ENCODE measurements at places on chromosomes 4 and X.

DNA sequence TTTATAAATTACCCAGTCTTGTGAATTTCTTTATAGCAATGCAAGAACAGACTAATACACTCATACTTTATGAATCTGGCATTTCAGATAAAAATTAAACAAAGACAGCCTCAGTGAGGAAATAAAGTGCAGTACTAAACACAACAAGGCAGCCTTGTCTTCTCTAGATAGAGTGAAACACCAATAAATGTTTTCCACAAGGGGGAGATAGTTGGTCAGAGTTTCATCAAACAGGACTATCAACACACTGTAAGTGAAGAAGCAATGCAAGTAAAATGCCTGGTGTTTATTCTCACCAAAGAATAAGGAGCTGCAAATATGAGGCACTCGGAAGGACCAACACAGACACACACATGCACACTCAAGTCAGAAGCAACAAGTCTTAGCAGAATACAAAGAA is 62.8 kb downstream of the FAM9B start:
- no peak for DNase-seq

DNA sequence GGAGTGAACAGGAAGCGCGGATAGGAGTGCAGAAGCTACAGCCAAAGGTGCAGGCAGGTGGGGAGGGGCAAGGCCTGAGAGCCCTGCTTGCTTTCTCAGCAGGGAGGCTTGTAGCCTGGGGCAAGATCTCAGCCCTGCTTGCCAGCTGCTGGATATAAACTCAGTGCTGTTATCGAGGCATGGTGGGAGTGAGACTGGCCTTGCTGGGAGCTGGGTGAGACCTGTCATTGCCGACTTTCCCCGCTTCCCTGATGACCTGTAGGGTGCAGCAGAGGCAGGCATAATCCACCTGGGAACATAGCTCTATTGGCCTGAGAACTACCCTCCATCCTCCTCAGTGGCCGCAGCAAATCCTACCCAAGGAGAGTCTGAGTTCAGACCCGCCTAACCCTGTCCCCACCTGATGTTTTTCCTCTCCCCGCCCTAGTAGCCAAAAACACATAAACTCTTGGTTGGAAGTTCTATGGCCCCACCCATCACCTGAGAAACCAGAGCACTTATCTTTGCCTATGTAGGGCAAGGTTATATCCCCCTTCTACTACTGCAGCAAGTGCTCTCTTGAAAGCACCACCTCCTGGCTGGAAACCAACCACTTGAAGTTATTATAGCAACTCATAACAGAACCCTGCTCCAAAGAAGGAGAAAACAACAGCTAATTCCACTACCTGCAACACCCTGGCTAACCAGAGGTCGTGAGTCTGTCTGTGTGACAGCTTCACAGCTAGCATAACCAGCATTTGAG is 80.7 kb downstream of the FHIP1A start:
- DNase-seq: no peak

GRCh38 chr4:704198-704891 is 1.3 kb upstream of the PCGF3 start:
- DNase-seq: no peak

DNA sequence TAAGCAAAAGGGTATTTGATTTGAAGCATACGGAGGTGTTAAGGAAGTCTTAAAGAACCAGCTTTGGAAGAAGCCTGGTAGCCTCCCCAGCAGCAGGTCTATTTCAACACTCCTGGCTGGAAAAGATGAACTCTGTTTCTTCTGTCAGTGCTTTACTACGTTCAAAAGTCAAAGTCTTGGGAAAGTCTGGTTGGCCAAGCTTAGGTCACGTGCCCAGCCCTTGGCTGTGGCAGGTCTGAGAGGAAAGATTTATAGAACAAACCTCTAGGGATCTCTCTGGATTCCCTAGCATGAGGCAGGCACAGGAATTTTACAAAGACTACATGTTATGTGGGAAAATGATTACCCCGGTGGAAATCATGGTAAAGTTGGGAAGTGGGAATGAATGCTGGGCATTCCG is 8.6 kb upstream of the ARHGAP10 start:
- no peak for DNase-seq

DNA sequence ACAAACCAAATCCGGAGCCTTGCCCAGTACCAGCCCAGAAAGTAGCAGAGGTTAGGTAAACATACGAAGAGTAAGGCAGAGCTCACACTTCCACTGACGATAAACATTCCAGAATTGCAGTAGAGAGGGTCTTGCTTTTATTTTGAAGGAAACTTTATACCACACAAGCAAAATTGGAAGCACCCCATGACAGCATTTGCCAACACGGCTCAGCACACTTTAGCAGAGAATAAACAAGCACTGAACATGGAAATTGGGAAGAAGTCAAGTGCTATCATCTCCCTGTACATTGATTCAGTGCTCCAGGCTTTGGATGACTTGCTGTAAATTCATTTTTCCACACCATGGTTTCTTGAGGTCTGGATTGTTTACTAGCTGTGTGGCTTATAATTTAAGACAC is 160.7 kb upstream of the FAM47C start:
- no peak for DNase-seq

GRCh38 chrX:155048977-155049619 is 21.8 kb downstream of the CMC4 start:
- no peak for DNase-seq

DNA sequence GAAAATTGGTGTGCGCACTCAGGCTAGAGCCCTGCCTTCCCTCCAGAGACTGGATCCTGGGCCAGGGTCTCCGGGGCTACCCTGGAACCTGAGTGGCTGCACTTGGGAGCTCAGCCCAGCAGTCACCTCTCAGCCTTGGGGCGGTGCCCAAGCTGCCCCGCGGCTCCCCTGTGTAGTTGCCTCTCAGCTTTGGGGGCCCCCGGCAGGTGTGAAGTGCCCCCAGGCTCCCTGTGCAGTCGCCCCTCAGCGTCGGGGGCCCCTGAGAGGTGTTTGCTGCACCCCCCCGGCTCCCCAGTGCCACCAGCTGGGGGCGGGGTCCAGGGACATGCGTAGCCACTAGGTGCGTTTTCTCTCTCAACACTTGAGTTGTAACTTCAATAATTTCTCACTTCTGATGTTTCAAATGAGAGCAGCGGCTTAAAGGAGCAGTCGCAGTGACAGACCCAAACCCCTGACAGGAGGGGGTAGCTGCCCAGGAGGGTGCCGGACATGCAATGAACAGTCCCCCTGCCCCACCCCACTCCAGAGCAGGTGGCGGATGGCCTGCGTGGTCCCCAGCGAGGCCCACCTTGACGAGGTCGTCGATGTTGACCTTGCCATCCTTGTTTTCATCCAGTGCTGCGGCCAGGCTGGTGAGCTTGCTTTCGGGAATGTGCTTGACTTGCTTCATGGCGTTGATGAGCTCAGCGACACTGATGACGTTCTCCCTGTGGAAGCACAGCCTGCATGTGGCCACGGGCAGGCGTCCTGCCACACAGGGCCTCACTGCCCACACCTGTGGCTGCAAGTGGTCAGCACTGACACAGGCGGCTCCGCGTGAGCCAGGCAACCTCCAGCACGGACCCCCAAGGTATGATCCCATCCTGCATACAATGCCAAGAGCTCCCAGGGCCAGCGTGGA is 22.3 kb downstream of the FGFR3 start:
- no peak for DNase-seq

GRCh38 chr4:70008771-70009170 is 13.0 kb downstream of the STATH start:
- no peak for DNase-seq

DNA sequence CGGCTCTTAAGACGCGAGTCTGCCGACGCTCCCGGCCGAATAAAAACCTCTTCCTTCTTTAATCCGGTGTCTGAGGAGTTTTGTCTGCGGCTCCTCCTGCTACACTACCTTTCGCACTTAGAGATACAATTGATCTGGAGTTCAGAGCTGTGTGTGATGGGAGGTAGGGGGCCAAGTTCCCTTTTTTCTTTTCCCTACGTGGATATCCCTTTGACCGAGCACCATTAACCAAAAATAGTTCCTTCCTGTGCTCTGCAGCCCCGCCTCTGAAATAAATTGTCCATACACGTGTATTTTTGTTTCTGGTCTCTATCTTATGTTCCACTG is 555 bp upstream of the PGM2 start:
- DNase-seq: no peak

DNA sequence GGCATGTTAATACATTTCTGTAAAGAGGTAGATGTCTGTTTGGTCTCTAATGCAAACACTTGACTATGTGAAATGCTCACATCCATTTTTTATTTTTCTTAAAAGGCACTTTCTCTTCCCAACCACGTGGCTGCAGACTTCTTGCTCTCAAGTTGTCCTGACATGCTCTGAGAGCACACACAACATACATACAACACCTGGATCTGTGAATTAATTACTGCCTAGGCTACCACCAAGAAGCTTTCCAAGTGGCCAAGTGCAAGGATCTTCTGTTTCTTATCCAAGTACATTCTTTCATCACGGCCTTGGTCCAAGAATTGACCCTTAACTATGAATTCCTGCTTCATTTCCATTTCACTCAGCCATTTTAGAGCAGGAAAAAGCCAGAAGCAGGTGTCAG is 110.8 kb downstream of the SPRY1 start:
- DNase-seq: no peak

GRCh38 chr4:52483186-52483890 is 175.8 kb downstream of the USP46 start:
- DNase-seq: no peak

DNA sequence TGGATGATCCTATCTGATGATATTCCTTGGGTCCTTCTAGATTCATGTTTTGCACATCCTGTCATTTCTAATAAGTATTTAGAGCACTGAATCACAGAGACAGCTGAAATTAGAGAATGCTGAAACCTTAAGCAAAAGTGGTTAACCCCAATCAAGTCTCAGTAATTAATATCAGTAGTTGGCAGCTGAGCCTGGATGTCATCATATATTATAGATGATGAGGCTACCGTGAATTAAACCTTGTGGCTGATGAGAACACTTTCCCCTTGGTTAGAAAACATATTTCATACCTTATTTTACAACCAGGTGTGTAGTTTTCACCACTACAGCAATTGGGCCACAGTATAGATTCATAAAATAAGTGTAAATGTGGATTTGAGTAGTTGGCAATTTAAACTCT is 499.0 kb downstream of the PDGFC start:
- DNase-seq: no peak

DNA sequence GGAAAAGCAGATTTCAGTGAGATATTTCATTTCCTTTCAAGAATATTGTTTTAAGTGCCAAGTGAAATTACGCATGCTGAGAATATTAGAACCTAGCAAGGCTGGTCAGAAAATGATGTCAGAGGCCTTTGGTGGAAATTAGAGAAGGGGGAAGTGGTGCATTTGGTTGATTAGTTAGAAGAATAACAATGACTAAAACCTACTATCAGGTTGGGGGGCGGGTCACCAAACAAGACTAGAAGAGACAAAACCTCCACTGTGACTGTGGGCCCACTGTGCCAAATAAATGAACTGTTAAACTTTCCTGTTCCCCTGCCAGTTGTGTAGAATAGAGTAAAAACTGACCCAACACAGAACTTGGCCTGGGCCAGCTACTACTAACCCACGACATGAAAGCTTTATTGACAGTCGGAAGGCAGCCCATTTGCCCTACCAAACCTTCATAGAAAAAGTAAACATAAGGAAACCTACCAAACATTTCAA is 2.9 kb downstream of the RAPGEF2 start:
- DNase-seq: no peak

- DNase-seq: no peak
Measured at GRCh38 chrX:86237482-86237881, 89.2 kb downstream of the DACH2 start.

DNA sequence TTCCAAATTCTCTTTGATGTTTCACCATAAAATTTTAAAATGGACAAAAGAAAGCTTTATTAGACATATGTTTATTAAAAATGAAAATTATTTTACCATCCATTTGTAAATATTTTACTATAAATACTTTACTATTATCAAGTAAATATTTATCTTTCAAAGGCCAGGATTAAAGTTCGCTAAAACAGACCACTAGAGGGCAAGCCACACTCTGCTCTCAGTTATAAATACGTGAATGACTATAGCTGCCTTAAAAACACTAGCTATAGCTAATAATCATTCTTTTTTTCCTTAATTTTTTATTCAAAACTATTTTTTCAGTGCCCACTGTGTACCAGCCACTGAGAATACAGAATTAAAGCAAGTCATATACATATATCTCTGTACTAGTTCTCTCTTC is 38.6 kb downstream of the UNC5C start:
- DNase-seq: no peak

DNA sequence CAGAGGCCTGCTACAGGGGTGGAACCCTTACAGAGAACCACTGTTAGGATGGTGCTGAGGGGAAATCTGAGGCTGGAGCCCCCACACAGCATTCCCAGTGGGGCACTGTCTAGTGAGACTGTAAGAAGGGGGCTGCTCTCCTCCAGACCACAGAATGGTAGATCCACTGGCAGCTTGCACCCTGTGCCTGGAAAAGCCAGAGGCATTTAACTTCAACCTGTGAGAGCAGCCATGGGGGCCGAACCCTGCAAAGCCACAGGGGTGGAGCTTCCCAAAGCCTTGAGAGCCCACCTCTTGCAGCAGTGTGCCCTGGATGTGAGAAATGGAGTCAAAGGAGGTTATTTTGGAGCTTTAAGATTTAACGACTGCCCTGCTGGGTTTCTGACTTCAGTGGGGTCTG is 159.4 kb downstream of the BMPR1B start:
- DNase-seq: no peak

- DNase-seq: no peak
Measured at GRCh38 chr4:56874923-56875322, 32.8 kb upstream of the REST start.

GRCh38 chr4:6200011-6200921 is at the start of gene JAKMIP1:
Gene JAKMIP1 (minus strand): TSS chr4:6200549. CDS start chr4:6112850, 87,699 bp downstream.
- DNase-seq: peak; percentile 79

DNA sequence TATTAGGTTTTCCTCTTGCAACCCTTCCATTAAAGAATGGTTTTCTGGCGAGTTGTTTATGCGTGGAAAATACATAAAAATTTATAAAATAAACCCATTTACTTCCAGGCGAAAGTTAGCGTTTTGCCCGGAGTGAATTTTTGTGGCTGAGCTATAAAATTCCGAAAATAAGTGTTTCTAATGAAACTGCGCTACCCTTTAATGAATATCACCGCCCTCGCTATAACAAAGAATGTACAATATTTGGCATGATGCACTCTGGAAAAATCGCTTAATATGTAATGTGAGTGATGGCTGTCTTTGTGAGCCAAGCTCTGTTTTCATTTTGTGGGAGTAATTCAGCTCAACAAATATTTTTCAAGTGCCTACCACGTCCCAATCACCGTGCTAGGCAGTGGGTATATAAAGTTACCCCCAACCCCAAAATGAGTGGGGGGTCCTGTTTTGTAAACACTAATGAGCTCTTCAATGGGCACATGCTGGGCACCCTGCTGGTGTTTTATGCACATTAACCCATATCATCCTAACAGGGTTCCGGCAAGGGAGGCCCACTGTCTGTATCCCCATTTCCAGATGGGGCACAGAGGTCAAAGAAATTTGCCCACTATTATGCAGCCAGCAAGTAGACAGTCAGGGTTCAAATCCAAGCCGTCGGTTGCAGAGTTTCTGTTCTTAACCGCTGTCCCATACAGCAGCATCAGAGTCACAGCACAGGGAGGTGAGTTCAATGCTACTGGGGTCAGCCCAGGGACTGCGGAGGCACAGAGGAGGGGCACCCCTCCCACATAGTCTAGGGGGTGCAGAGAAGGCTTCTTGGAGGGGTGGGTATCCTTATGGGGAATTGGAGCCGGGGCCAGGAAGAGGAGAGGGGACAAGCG is 65.7 kb upstream of the STX18 start:
- DNase-seq: no peak

- DNase-seq: no peak
Measured at GRCh38 chr4:40330536-40330935, 4.6 kb upstream of the CHRNA9 start.
